Naive thymus-derived CD4-positive, alpha-beta T cell (primary cell): ENCODE measurements at places on chromosomes 13 and 19. TPM values are rescaled to one million over a fixed set of nuclear protein-coding genes. Genes with fewer than 3 reads are reported as not detected.

The ZNF547 gene
- total RNA-seq: 7.7 TPM

The RASGRP4 gene
- total RNA-seq: 3.6 TPM

The KLF12 gene
- total RNA-seq: 81.9 TPM

The CRX gene
- total RNA-seq: not detected

The ZNF793 gene
- total RNA-seq: 11.7 TPM

The GDF15 gene
- total RNA-seq: 0.32 TPM

The SLC25A41 gene
- total RNA-seq: not detected

The ZNF607 gene
- total RNA-seq: 2.9 and 3.5 TPM in 2 replicates

The ZNF317 gene
- 75.5 TPM for total RNA-seq

The NLRP9 gene
- total RNA-seq: not detected

The WDR83 gene
- total RNA-seq: 7.8 TPM

The LIM2 gene
- not detected for total RNA-seq

The OR7A5 gene
- not detected for total RNA-seq
